Right lung (tissue), 10 donors: ENCODE measurements at places on chromosomes 2 and 18.

GRCh38 chr2:165927353-165927752 is 26.2 kb downstream of the TTC21B start:
- no peak for DNase-seq

DNA sequence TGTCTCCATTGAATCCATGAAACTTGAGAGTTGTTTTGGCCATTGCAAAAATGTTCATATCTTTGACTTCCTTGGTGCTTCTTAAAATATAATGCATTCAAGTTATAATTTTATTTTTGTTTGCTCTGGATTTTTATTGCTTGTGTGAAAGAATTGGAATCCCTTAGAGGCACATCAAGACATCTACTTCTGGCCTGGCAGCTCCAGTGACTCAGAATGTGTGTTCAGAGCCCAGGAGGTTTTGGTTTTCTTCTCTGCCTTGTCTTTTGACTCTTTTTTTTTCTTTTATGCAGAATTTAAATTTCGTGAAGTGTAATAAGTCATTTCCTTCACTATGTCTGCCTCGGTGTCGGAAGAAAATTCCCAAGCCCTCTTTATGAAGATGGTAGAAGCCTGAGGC is 180.2 kb downstream of the LTBP1 start:
- no peak for DNase-seq

DNA sequence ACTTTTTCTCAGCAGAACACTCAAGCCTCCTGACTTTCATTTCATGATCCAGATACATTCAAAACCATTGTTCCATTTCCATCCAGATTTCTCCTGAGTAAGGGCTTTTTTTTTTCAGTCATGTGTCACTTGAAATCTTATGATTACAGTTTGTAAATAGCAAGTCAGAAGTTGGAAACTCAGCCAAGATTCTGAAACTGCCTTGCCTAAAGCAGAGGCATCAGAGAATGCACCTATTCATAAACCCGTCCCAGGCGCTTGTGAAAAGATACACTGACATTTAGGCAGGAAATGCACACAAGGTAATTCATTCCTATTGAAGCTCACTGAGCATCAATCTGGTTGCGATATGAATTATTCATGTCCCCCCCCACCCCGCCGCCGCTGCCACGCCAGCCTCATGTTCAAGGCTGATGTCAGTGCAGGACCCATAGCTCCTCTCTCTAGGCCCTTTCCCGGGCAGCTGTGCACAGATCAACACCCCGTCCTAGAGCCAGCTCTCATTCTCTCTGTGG is 30.4 kb upstream of the MGAT4A start:
- DNase-seq, result no peak

DNA sequence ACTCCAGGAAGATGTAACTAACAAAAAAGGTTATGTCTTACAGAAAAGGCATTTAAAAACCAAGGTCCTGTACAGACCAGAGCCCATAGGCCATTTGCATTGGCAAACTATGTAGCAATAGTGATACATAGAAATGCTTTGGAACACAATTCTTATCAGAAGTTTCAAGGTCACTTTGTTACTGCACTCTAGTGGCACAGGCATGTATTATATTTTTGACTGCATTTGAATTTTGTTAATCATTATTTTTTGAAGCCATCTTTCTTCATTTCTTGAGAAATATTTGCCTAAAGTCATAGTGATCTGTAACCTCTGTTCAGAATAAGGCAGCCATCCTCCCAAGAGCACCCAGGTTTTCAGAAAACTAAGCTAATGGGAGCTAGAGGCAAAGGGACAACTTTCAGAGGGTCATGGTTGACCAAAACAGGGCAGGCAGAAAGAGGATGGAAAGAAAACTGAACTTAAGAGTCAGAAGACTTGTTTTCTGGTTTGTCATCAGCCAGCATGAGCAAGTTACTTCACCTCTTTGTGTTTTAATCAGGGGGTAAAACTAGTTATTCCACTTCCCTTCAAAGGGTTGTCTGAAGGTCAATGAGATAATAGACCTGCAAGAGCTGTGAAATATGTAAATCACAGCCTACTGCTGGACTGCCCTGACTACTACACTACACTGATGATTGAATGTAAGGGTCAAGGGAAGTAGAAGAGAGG is 41.5 kb downstream of the SLC38A11 start:
- peak; percentile 42 for DNase-seq

DNA sequence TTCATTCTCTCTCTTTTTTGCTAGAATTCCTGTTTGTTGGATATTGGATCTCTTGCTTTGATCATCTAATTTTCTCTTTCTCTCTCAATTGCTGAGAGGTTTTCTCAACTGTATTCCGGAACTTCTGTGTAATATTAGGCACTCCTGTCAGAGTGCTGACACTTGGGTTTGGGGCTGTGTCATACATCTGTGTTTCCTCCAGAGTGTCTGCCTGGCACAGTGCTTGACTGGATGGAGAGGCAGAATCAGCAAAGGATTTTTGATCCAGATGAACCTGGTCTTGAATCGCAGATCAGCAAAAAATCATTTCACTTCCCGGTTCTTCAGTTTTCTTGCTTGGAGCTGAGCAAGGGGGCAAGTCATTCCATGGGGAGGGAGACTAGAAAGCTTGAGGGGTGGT is 87.7 kb upstream of the CXCR4 start:
- no peak for DNase-seq

DNA sequence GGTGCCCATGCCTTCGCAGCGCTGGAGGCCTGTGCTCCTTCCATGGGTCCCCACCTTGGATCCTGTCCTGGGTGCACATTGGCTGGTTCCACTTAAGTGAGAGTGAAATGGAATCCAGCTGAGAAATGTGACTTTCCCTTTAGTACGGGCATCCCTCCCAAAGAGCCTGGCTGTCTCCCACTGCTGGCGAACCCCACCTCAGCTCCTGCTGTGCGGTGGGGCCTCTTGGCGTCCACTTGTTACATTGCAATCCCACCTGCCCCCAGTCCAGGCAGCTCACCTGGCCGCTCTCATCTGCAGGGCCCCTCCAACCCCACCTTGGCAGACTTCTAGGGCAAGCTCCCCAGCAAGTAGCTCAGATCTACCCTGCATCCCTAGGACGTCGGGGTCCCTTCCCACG is 35.5 kb upstream of the GNAL start:
- no peak for DNase-seq

GRCh38 chr2:232336981-232337720 is 41.4 kb upstream of the ALPP start:
- no peak for DNase-seq

DNA sequence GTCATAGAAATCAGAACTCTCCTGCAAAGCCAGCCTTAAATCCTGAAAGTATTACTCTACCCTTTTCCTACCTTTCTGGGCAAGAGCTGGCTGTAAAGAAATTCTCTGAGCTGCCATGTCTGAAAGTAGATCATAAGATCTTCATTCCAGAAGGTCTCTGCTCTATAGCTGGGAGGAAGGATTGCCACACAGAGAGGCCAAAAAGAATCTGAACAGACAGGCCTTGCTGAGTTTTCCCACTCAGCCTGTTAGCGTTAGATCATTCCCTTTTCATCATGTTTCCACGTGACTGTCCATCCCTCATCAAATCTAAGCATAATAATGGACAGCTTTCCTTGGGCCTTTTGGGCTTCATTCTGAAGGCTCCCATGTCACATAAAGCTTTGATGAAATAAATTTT is 43.2 kb upstream of the FHL2 start:
- no peak for DNase-seq
